ENCODE measurements at places on chromosomes 5 and 9.

- DNase-seq: no peak
Measured at GRCh38 chr5:109192027-109192426, 217.7 kb downstream of the PJA2 start.

- no peak for DNase-seq
Measured at GRCh38 chr9:104896131-104896530, 31.8 kb downstream of the ABCA1 start.

GRCh38 chr9:104586496-104587180 lies 12.6 kb downstream of the OR13C5 start:
- DNase-seq: no peak

DNA sequence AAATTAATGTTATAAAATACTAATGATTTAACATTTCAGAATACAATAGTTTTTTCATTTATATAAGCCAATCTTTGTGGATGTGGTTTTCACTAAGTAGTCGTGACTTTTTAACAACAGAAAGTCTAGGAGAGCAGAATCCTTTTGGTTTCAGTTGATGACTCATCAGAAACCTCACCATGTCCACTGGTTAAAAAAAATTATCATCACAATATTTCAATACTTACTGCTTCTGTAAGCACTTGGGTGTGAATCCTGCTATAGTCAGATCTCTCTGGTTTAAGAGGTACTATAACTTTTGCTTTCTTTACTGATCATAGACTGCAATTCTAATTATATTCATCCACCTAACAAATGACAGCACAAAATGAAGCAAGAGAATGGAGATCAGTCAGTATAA lies 77.2 kb downstream of the MRPS30 start:
- no peak for DNase-seq

GRCh38 chr5:28602429-28602828 lies 1564.0 kb upstream of the CDH9 start:
- DNase-seq: no peak

- DNase-seq: no peak
Measured at GRCh38 chr5:53367727-53368126, 112.7 kb upstream of the FST start.

Measured in stimulated activated CD4-positive, alpha-beta T cell treated with anti-CD3 and anti-CD28 coated beads, Interleukin-15, amount 100 ng/mL, for 1 hour (primary cell).